Stimulated activated CD8-positive, alpha-beta memory T cell treated with anti-CD3 and anti-CD28 coated beads, Interleukin-15, amount 100 ng/mL, for 48 hours (primary cell): ENCODE measurements at places on chromosomes 12 and 14.

GRCh38 chr14:69328317-69328716 is 68.4 kb downstream of the GALNT16 start:
- DNase-seq = no peak

DNA sequence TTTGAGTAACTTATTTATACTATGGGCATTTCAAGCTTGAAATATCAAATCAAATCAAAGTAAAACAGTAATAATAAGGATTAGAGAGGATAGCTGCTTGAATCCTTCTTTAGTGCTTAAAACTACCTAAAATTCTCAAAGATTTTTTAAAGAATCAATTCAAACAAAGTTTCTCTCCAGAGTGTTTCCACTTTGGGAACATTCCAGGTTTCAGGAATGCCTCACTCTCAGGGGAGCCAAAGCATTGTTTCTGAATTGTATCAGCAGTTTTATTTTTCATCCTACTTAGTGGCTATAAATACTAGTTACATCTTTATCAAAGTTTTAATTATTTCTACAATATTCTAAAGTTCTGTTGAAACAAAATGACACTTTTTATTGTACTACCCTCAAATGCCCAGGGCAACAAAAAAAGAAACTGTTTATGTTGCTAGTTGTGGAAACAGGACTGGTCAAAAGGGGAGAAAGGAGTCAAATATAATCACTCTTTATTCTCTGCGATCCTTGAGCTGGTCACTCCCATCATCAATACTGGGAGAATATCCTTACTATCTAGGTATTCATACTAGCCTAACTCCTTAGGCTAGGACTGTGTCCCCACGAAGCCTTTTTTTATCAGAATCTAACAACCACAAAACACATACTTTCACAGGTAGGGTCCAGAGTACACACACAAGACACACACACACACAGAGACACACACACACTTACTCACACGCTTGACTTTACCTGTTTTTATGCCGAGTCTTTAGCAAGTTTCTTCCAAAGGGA is 598 bp downstream of the RASSF9 start:
- DNase-seq = no peak

DNA sequence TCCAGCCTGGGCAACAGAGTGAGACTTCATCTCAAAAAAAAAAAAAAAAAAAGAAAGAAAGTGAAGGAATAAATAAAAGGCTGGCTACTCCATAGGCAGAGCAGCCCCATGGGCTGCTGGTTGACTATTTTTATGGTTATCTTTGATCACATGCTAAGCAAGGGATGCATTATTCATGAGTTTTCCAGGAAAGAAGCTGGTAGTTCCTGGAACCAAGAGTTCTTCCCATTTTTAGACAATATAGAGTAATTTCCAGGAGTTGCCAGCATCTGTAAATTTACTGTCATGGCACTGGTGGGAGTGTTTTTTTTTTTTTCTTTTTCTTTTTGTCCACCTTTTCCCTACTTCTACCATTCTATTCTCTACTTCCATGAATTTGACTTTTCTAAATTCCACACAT is 24.2 kb downstream of the FGD4 start:
- no peak for DNase-seq

- no peak for DNase-seq
Measured at GRCh38 chr14:95998656-95999055, 40.5 kb upstream of the C14orf132 start.

GRCh38 chr12:108519558-108519957 is 4.5 kb downstream of the FICD start:
- DNase-seq = no peak

GRCh38 chr12:132244724-132245295 is 84.6 kb downstream of the GALNT9 start:
- DNase-seq = no peak

DNA sequence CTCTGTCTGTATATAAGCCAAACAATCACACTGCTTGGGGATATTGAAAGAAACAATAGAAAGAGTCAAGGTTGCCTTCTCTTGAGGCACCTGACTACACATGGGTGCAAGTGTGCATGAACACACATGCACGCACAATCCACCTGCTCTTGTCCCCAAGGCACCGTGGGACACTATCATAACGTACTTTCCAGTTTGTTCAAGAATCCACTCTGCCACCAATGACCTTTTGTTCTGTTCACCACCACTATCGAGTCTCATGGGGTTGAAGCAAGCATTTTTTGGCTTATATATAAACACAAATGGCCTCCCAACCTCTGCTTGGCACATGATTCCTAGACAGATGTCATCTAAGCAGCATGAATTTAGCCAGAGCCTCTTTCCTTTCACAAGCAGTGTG is 365.4 kb downstream of the EMP1 start:
- no peak for DNase-seq

- no peak for DNase-seq
Measured at GRCh38 chr14:100665511-100666032, 61.1 kb upstream of the DLK1 start.

DNA sequence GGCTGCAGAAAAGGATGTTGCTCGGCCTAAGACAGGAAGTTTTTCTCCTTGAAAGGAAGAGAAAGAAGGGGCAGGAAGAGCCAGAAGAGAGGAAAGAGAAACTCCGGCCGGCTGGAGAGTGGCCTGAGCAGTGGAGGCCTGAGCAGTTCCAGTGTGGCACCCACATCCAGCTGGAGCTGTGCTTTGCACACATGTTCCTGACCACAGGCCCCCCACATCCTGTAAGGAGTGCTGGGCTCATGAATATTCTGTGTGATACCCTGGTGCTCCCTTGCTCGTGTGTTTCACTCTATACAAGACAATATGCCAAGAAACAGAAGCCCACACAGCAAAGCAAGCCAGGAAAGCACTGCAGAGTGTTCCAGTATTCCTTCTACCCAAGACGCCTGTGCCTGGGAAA is 27.1 kb downstream of the POLE start:
- no peak for DNase-seq

DNA sequence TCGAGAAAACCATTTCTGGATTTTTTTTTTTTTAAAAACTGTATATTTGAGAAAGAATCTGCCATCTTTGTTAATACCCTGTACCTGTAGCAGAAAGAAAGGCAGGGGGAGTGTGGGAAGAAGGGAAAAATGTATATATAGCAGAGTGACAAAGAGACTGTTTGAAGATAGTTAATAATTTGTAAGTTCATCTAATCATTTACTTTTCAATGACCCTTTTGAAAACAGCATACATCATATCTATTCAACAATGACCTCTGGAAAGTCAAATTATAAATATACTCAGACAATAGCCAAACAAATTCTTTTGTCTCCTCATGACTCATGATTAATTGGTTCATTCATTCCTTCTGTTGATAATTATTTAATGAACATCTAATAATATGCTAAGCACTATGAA is 10.9 kb upstream of the CPM start:
- DNase-seq = no peak

DNA sequence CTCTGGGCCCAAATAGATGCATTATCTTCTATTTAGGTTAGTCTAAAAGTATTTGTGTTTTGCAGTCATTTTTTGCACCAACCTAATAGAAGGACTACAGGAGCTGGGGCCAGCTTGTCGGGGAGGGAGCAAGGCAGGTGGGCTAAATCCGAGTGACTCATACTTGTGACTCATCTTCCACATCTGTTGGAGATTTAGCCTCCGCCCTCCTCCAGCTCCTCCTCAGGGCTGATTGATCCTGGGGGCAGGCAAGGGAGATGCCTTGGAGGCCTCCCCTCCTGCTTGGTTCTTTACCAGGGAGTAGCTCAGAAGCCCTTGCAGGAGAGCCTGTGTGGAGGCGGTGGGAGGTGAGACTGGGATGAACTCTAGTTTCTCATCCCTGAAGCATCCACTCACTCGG is 27.9 kb downstream of the RHOF start:
- DNase-seq = no peak

GRCh38 chr14:91692075-91692474 is 39.8 kb downstream of the CATSPERB start:
- no peak for DNase-seq

GRCh38 chr12:49556391-49557186 is 11.4 kb downstream of the MCRS1 start:
- DNase-seq = no peak

DNA sequence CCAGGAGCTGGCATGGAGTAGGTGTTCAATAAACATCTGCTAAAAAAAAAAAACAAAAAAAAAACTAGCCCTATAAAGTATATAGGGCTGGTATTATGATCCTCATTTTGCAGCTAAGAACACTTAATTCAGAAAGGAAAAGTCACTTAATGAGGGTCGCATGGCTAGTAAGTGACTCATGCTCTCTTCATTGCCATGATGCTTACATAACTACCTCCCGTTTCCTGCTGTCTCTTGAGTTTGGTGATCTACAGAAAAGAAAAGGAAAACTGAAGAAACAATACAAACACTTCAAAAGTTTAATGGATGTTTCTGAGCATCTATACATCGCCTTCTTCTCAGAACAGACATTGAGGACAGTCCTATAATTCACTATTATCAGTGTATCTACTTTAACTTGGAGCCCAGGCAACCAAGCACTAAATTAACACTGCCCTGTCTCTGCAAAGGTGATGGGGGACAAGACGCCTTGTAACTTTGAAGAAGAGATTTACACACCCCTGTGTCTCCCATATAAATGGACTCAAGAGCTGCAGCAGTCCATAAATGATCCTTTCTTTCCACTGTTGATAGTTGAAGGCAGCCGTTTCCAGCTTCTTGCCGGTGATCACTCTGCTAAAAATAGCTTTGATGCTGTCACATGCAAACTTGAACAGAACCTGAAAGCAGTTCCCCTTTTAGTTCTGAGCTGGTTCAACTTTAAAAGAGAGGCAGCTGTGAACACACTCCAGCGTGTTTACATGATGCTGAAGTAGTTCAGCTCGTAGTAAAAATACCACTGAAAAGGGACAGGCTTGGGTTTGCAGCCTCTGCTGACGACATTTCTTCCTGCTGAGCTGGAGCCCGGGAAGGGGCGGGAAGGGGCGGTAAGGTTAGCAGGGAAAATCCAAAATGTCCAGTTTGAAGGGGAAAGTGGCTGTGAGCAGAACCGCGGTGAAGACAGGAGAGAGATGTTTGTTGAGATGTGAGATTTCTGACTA is 113.3 kb downstream of the FOXN3 start:
- DNase-seq = no peak

- no peak for DNase-seq
Measured at GRCh38 chr12:2118481-2119255, 65.9 kb downstream of the CACNA1C start.

GRCh38 chr14:91396959-91397815 is 20.4 kb downstream of the CCDC88C start:
- DNase-seq = peak; percentile 53

DNA sequence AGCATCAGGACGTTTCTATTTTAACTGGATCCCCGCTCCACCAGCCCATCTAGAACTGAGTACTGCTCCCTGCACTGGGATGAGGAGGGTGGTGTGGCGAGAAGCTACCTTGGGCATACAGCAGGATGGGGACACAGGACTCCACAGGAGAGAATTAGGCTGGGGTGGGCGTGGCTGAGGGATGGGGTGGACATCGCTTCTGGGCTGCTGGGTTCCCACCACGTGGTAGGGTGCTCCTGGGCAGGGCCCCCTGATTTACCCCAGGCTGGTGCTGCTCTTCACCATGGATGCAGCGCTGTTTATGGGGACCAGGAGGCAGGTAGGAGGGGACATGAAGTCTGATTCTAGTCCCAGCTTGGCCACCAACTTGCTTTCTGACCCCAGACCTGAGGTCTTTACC is 41.9 kb downstream of the VDR start:
- no peak for DNase-seq

- no peak for DNase-seq
Measured at GRCh38 chr12:530308-530707, 70.6 kb downstream of the B4GALNT3 start.

GRCh38 chr12:89166121-89166520 is 186.2 kb downstream of the DUSP6 start:
- DNase-seq = no peak
